Thoracic aorta (tissue), 2 donors: ENCODE measurements at places on chromosomes 4 and X. TPM values are rescaled to one million over a fixed set of nuclear protein-coding genes. Genes with fewer than 3 reads are reported as not detected.

Gene WNK3
- 2.8 TPM for total RNA-seq

DNA sequence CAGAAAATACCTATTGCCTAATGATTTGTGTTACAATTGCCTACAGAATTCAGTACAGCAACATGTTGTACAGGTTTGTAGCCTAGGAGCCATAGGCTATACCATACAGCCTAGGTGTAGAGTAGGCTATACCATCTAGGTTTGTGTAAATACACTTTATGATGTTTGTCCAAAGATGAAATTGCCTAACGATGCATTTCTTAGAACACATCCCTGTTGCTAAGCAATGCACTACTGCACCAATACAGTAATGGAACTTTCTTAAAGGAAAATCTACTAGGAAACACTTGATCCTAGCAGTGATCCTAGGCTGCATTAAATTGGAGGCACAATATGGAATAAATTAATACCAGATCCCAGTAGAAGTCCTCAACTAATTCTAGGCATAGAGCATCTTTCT lies 18.3 kb downstream of the NOA1 start:
- no peak for DNase-seq

Gene VSIG4
- 311 TPM for total RNA-seq

GRCh38 chrX:2596045-2596444 lies 95.0 kb upstream of the CD99 start:
- no peak for DNase-seq

Gene DCLK2
- 32.2 TPM for total RNA-seq

Gene PLA2G12A
- total RNA-seq, result 635 TPM

GRCh38 chr4:119656342-119656741 lies 27.7 kb upstream of the PDE5A start:
- no peak for DNase-seq

GRCh38 chrX:15931362-15931761 lies 76.7 kb upstream of the AP1S2 start:
- no peak for DNase-seq

DNA sequence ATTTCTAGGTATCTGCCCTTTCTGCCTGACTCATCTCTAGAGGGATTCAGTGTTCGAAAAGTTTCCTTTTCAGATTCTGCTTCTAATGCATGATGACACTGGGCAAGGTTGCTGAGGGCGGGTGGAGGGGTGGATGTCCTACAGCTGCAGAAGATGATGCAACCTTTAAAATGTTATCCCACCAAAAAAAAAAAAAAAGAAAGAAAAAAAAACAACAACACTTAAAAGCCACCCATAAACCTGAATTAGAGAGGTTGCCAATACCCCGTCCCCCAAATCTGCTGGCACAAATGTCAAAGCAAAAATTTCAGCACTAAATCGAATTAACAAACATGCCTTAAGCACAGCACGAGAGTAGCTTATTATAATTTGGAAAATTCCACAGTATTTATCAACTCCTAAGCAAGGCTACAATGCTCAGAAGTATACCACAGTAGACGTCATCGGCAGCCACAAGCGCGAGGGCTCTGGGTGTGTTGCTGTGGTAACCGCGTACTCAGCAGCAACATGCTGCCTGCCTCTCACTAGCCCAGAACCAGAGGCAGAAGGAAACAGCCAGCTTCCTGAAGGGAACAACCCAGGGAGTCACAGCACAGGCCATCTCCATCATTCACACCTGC lies 167.5 kb upstream of the MAP3K15 start:
- no peak for DNase-seq

Gene TMEM35A
- total RNA-seq, result 0.68 TPM

GRCh38 chr4:78222575-78223186 lies 165.6 kb downstream of the FRAS1 start:
- no peak for DNase-seq

GRCh38 chr4:24820541-24820940 lies 25.2 kb downstream of the SOD3 start:
- DNase-seq, result no peak

Gene MAGEA3
- total RNA-seq, result not detected

DNA sequence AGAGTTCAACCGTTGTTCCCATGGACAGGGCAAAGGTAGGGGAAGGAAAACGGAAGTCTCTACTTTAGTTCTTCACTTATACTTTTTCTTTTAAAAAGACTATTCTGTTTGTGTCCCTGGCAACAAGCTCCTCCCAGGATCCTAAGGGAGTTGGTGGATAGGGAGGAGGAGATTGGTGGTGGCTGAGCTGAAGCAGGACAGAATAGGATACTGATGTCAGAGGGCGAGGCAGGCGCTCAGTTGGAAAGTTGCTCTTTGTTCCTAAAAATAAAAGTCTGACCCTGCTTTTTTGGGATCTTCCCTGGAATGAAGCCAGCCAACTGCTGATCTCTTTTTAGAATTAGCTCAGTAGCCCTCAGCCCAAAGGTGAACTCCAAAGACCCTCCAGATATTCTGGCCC lies 104.7 kb downstream of the MGST2 start:
- DNase-seq, result no peak

- no peak for DNase-seq
These were observed 39.7 kb upstream of the DCLK2 start for GRCh38 chr4:150038335-150039076.

GRCh38 chrX:140180585-140180984 lies 215.3 kb upstream of the CXorf66 start:
- no peak for DNase-seq

GRCh38 chr4:188005561-188005960 lies 10.0 kb downstream of the ZFP42 start:
- DNase-seq, result no peak

DNA sequence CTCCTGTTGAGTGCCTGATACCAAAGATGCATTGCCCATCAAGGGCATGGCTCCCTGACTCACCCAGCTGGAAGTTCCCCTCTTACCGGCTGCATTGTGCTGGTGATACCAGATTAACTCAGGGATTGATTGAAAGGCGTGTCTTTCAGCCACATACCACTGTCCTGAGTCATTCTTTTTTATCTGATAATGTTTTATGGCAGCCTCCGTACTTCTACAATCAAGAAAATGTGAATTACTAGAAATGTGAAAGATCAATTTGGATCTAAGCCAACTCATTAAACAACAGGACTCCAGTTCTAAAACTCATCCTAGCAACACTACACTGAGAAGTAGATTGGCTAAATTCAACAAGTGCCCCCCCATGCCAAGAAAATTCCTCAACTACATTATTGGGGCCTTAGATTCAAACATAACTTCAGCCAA lies 40.0 kb downstream of the TXK start:
- no peak for DNase-seq

- DNase-seq, result no peak
These were observed 18.7 kb upstream of the GLRB start for GRCh38 chr4:157057218-157057617.

Gene DDIT4L
- 1.8 TPM for total RNA-seq

- DNase-seq, result no peak
These were observed 11.3 kb downstream of the SHOX start for GRCh38 chrX:641671-642435.

DNA sequence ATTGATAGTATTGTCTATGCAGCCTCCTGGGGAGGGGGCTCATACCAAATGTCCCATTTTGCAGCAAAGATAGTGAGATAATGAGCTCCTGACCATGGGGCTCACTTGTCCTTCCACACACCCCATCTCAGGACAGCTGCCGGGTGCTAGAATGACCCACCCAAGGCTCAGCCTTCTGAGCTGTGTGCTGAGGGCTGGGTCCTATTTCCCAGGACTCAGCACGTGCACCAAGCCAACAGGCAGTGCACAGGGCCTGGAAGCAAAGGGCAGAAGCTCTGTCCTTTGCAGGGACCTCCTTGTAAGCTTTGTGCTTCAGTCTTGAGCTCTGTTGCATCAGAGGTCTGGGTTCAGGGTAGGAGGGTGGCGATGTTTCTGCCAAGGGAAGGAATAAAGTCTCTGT lies 11.2 kb upstream of the ABLIM2 start:
- DNase-seq, result no peak

Gene CCDC160
- 0.41 TPM for total RNA-seq

Gene GRPEL1
- total RNA-seq, result 26.7 TPM

- DNase-seq, result no peak
These were observed 12.8 kb upstream of the ELOVL6 start for GRCh38 chr4:110211007-110211769.

- no peak for DNase-seq
These were observed 88.6 kb upstream of the MAD2L1 start for GRCh38 chr4:120155287-120155686.

Gene FAM53A
- 10.9 TPM for total RNA-seq

- DNase-seq, result no peak
These were observed 208.2 kb downstream of the APBB2 start for GRCh38 chr4:41006141-41006540.

Gene ALB
- total RNA-seq, result not detected

- no peak for DNase-seq
These were observed 40.3 kb downstream of the NHS start for GRCh38 chrX:17415242-17415810.

- no peak for DNase-seq
These were observed 1.2 kb downstream of the CXCL3 start for GRCh38 chr4:74037076-74037955.

DNA sequence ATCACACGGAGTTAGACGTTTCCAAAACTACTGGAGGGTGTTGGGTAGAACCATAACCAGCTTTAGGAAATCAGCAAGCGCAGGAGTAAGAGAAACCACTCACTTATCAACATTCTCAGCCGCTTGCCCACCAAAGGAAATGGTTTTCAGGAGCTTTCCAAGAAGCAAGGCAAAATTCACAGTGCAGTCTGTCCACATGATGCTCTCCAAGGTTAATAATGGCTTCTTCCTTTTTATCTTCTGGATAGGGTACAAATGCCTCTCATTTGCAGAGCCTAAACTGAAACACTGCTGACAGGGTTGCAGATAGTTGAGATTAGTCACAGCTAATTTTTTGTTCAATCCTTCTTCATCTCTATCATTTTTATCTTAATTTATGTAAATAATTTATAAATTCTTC lies 705.4 kb downstream of the RAB28 start:
- no peak for DNase-seq

Gene IL21
- not detected for total RNA-seq

- DNase-seq, result no peak
These were observed 90.2 kb downstream of the ARHGAP10 start for GRCh38 chr4:147822128-147822527.

Gene PUDP
- total RNA-seq, result 12.7 TPM

DNA sequence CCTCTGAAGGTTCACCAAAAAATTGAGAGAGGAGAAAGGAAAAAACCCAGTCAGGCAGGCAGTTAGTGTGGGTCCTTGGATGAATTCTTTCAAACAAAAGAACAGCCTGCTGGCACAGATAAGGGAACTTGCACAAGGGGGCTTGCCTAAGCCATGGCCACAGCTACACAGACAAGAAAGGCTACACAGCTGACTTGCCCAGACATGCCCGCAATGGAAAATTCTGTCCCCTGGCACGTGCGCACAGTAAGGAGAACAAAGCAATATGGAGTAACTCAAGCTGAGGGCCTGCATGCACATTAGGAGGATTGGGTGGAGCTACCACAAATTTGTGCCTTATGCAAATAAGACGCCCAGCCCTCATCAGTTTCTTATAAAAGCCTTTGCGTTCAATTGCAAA lies 512.5 kb upstream of the HTR2C start:
- no peak for DNase-seq

Gene FAM9C
- total RNA-seq, result not detected

DNA sequence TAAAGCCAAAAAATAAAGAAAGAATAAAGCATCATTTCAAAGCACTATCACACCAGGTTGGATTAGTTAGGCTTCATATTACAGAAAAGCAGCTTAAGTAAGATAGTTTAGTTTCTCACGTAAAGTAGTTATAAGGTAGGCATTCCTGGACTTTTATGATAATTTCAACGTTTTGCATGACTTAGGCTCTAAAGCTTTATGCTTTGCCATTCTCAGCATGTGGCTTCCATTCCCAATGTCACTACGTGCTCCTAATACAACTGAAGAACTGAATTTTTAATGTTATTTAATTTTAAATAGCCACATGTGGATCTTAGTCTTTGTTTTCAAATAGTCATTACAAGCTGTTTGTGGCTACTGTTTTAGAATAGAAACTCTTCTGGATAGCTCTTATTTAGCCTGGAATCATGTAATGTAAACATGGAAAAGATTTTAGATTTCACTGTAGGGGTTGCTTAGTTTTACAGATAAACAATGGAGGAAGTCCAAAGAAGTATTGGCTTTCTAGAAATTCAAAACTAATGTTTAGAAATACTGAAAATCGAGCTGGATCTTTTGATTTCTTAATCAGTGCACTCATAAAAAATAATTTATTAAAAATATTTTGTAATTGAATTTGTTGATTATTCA lies 710.0 kb downstream of the IL1RAPL1 start:
- no peak for DNase-seq

DNA sequence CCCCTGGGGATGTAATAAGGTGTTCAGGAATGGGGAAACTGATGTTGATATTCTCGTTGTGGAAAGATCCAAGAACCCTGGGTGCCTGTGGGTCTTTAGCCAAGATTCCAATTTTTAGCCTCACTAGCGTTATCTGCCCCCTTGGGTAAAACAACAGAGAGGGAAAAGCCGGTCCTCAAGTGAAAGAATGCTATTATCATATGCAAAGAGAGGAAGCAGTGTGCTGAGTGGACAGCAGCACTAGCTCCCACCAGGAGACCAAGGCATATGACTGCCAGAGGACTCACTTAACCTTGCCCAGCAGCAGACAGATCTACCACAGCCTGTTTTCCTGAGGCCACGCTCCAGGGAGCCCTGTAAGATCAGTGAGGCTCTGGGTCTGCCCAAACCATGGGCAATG lies 257.9 kb upstream of the CPEB2 start:
- DNase-seq, result no peak

Gene SYP
- total RNA-seq, result 3.2 TPM
